SK-N-MC (cell line): ENCODE measurements at places on chromosomes 2 and 18.

DNA sequence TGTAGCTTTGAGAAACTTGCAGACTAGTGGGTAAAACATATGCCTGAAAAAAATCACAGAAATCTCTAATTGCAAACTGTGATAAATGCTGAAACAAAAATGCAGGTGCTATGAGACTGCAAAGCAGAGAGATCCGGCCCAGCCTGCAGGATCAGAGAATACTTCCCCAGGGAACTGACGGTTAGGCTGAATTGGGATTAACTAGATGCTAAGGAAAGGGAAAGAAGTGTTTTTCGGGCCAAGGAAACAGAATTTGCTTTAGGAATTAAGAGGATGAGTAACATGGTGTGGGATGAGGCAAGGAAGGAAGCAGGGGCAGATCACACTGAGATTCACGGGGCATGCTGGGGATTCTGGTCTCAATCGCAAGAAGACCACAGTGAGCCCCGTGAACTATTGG, 71.5 kb downstream of the OSBPL6 start:
- DNase-seq, result no peak

GRCh38 chr2:16729335-16729734, 63.7 kb upstream of the CYRIA start:
- no peak for DNase-seq

- no peak for DNase-seq
Observed at GRCh38 chr2:240791821-240792628, 28.0 kb downstream of the KIF1A start.

DNA sequence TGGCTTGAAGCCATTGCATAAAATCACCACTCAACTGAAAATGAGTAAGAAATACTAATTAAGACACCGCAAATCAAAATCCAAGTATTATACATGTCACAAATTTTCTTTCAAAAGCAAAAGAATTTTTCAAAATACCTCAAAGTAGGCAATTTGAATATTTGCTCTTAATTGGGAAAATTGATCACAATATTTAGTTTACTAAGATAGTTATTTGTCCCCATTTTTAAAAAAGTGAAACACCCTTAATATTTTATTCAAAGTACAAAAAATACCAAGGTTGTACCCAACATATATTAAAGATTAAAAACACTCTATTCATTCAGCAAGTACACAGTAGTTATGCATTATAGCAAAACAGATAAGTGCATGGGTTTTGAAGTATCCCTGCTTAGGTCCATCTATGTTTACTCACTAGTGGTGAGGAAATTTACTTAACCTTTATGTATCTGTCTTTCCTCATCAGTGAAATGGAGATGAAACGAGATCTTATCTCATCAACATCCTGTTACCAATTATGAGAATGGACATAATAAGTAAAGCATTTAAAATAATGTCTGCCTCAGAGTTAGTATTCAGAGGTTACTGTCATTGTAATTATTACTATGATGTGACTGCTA, 35.1 kb downstream of the VPS54 start:
- DNase-seq, result no peak

- no peak for DNase-seq
Observed at GRCh38 chr2:64165706-64166105, 21.5 kb upstream of the PELI1 start.

- no peak for DNase-seq
Observed at GRCh38 chr18:8190980-8191379, 418.3 kb upstream of the RAB12 start.

DNA sequence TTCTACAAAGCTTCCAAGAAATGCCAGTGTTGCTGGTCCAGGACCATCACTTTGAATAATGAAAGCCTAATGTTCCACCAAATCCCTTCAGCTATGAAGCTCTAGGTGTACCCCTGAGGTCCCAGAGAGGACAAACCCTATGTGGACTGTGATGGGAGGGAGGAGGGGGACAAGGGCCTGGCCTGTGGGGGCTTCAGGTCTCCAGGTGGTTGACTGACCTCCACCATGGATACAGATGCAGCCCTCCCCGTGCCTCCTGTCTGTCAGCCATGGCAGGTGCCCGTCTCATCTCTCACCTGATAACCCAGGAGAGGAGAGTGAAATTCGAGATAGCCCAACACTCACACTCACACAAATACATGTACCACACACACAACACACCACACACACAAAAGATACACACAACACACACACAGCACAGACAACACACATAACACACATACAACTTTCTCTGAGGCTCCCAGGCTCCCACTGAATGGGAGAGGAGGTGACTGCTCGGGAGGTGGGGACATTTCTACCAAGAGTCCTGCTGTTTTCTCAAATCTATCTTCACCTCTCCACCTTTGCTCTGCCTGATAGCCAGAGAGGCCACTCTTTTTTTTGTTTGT, 12.8 kb upstream of the RHOB start:
- DNase-seq, result no peak

DNA sequence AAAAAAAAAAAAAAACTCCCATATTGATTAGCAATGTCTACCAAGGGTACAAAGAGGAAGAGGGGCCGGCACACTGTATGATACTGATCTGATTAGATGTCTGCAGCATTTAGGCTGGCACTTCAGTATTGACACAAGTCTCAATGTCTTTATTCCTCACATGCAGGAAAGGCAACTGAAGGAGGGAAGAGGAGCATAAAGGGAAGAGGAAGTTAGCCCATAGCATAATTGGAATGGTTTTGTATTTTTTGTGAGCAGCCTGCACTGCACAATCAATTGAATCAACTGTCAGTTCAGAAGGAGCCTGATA, 79.0 kb downstream of the DNER start:
- no peak for DNase-seq

GRCh38 chr2:17043173-17043572, 377.5 kb upstream of the CYRIA start:
- no peak for DNase-seq

GRCh38 chr2:156383798-156384197, 51.3 kb upstream of the NR4A2 start:
- DNase-seq, result no peak

DNA sequence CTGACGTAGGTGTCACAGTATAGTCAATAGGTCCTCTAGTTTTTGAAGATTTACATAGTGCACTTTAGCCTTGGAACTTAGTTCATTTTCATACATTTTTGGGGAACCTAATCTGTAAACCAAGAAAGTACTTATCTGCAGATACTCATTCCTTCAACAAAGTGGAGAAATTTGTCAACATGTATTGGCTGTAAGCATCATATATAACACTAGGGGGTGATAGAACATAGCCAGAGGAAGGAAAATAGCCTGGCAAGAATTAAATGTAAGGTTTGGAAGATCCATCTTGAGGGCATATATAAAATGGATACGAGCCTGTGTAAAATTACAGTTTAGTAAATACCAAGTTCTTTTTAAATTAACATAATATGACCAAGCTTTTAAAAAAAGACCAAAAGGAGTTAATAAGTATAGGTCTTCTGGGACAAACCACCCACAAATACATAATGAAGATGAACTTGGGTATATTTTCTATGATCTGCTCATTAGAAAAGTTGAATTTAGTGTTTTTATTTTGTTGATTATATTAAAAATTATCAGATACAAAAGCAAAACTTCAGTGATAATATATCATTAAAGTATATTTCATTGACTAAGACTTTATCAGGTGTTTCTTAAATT, 18.2 kb downstream of the RPL37A start:
- no peak for DNase-seq

DNA sequence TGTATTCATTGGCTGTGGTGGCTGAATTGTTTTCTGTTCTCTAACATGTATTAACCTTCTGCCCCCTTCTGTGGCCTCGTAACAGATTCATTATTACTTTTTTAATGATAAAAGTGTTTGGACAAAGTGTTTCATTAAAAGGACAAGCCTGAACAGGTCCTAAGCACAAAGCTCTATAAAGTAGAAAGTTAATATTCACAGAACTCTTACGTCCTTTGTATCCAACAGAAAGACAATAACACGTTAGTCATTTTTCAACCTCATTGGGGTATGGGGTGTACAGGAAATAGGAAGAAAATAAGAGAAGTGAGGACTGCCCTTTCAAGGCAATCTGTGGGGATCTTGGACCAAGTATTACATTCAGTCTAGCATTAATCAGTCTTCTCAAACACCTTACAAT, 105.5 kb upstream of the RGPD4 start:
- DNase-seq, result no peak

- no peak for DNase-seq
Observed at GRCh38 chr18:62576845-62577512, 54.2 kb downstream of the ZCCHC2 start.

DNA sequence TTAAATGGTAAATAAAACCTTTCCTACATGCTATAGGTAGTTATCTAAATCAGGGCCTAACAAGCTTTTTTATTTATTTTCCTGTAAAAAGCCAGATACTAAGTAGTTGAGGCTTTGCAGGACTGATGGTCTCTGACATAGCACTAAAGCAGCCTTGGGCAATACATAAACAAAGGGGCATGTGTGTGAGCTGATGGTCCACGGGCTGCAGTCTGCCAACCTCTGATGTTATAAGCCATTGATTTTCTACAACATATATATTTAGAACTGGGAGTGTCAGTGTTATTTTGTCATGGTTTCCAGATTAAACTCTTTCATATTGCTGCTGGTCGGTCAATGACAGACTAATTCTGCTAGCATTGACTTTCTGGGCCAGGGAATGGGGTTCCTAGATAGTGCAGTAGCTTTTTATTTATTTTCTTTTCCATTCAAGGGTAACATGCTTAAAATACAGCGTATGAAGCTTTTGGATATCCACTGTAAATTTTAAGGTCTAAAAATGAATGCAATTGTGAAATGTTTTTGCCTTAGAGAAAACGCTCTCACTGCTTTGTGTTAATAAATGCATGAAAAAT, 134.0 kb downstream of the NEDD4L start:
- DNase-seq, result no peak

DNA sequence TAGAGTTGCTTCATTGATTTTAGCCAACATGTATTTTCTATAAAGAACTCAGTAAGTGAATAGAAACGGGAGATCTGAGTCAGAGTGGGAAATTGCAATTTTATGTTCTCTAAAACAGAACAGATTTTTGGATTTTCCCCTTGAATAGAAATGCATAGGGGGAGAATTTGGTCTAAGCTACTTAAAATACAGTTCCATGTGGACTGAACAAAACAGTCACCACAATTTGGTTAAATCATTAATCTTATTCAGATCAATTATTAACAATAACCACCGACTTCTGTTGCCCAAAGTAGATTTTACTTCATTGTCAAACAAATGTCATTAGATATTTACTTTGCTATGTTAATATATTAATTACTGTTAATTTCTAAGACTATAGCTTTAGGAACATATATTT, 107.7 kb downstream of the SCG2 start:
- DNase-seq, result no peak

DNA sequence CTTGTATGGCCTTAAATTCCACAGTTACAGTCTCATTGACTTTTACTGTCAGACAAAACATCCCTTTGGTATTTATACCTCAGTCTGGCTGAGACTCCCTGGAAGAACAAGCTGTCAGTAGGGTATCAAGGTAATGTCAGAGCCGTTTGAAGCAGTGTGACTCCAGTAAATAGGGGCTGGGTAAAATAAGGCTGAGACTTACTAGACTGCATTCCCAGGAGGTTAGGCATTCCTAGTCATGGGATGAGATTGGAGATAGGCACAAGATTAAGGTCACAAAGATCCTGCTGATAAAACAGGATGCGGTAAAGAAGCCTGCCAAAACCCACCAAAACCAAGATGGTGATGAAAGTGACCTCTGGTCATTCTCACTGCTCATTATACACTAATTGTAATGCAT, 219.5 kb upstream of the SKOR2 start:
- DNase-seq, result no peak

GRCh38 chr2:237205561-237205971, 119.9 kb downstream of the COPS8 start:
- no peak for DNase-seq

DNA sequence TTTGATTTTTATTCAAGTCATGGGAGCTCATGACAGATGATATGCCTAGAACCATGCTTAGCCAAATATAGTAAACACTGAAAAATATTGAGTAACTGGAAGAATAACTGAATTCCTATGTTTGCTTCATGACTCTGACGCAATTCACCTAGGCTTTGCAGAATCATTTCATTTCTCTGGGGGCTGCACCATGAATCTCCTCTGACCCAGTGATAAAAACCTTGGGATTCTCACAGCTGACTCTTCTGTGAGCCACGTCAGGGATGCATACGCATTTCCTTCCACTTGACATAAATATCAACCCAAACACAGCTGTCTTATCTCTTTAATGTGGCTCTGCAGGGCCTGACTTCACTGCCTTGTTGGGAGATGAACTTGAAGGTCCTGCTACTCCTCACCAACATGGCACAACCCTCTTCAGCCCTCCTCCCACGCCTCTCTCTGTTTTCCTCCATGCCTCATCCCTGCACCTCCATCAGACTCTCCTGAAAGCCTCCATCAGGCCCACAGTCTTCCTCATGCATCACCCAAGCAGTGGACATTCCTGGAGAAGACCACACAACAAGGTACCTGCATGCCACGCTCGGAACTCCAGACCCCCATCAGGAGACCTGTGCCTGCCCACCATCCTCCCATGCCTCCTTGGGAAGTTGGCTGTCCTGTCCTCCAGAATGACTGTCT, 29.8 kb downstream of the COL6A3 start:
- DNase-seq, result no peak

DNA sequence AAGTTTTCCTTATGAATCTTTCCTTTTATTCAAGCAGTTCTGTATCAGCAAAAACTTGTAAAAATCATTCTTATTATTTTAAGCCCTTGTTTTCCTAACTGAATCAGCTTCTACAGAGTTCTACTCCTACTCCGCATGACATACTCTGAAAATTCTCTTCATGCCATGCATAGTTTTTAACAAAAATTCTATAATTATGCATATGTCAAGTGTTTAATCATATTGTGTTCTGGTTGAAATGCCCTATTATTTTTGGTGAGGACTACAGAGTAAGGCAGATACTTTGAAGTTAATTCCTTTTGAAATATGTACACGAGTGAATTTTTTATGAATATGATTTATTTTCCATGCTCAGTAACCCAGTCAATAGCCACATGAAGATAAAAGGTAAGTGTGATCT, 28.8 kb downstream of the ANKRD30B start:
- no peak for DNase-seq

DNA sequence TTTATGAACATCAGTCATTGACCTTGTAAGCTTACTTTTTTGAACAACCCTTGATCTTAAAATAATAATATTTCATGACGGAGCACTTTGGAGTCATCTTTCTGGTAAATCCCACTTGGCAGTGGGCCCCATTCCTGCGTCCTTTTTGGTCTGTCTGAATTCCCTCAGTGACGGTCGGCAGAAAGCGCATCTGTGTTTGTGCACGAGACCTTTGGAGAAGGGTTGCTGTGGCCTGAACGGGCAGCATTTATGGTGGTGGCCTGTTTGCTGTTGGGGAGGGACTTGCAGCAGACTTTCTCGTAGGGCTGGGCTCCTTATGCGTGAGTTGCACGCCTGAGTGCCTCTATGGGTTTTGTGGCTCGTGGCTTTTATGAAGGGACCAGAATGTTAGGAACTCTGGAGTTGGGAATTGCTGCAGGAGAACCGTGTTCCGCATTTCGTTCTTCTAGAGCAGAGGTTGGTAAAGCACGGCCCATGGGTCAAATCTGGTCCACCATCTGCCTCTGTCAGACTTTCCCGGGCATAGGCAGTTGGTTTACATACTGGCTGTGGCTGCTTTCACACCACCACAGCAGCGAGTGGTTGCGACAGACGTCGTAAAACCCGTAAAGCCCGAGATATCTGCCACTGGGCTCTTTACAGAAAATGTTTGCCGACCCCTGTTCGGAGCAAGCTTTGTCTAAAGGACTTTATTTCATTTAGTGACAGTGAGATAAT, 30.8 kb downstream of the LPIN1 start:
- no peak for DNase-seq
